ENCODE measurements at places on chromosomes 6 and 20.

DNA sequence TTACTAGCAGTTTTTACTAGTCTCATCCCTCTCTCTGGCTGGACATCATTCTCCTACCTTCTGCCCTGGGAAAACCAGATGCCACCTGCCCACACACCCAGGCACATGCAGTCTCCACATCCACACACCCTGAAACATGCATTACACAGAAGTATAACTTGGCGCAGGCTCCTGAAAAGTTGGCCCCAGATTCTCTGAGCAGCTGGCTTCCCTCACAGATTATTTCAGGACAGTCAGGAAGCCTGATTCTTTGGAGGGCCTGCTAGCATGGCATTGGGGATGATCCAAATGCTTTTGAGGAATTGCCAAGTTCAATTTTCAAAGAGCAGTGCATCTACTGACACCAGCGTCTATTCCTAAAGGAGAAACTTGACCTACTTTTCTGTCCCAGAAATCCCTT is 27.8 kb upstream of the KIF16B start:
- H3K36me3 ChIP-seq, result no peaks in the 10 kb centered on the region
- H3K4me1 ChIP-seq, result no peaks in the 10 kb centered on the region
- peaks cover 12% of the 10 kb centered on the region for H3K27me3 ChIP-seq
- H3K4me3 ChIP-seq, result no peak overlapping the region
- no peak for DNase-seq

DNA sequence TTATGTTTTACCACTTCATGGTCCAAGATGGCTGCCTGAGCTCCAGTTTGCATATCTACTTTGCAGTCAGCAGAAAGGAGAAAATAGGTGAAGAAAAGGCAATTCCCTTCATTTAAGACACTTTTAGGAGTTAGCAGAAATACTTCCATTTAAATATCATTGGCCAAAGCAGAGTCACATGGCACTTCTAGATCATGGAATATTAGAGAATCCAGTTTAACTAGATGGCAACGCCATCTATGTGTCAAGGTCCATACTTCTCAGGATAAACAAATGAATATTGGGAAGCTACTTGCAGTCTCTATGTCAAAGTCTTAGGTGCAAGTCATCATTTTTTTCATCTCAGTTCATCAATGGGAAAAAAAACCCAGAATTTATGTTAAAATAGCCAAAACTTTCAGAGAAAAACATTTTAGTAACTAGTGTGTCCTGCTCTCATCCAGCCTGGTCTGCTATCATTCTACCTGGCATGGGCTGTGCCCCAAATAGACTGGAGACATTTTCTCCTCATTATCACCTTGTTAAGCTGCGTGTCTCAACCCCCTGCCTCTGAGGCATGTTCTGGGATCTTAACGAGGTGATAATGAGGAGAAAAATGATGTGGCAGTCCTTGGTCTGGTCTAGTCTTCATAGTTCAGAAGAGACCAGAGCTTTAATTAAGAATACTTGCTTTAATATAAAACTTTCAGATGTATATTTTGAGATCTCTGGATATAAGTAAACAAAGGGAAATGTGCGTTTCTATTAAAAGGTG is 227.3 kb downstream of the TBX18 start:
- no peak overlapping the region for H3K4me3 ChIP-seq
- H3K27me3 ChIP-seq, result peaks cover 11% of the 10 kb centered on the region

- DNase-seq, result peak; percentile 78
- no peaks in the 10 kb centered on the region for H3K27me3 ChIP-seq
- H3K36me3 ChIP-seq, result peaks cover 29% of the 10 kb centered on the region
- no peak overlapping the region for H3K4me3 ChIP-seq
- H3K4me1 ChIP-seq, result peaks cover 28% of the 10 kb centered on the region
Observed at GRCh38 chr6:27608916-27609883, 136.3 kb upstream of the ZNF184 start.

- no peak overlapping the region for H3K4me3 ChIP-seq
- no peaks in the 10 kb centered on the region for H3K27me3 ChIP-seq
- H3K27ac ChIP-seq, result no peak overlapping the region
- DNase-seq, result no peak
Observed at GRCh38 chr20:43567477-43567876, 8.7 kb downstream of the SGK2 start.

DNA sequence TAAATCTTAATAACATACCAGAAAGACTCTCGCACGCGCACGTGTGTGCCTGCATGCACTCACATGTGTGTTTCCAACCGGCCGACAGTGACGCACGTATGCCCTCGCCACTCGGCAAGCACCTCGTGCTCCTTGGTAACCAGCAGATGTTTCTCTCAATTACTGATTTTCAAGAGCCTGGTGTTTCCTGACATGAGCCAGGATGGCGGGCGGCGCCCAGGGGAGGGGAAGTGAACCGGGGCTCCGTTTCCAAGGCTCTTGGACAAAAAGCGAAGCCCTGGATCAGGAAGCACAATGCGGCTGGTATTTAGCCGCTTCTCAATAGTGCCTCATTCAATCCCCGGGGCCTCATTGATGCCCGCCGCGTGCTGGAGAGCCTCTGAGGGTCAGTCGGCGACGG is 37.7 kb downstream of the PMEPA1 start:
- H3K27me3 ChIP-seq, result no peaks in the 10 kb centered on the region
- no peak for DNase-seq
- peaks cover 100% of the 10 kb centered on the region for H3K36me3 ChIP-seq
- H3K4me1 ChIP-seq, result peaks cover 100% of the 10 kb centered on the region
- peak overlapping the region; percentile 97 for H3K27ac ChIP-seq
- H3K4me3 ChIP-seq, result no peak overlapping the region

- H3K4me1 ChIP-seq, result no peaks in the 10 kb centered on the region
- H3K36me3 ChIP-seq, result no peaks in the 10 kb centered on the region
- no peaks in the 10 kb centered on the region for H3K27me3 ChIP-seq
- DNase-seq, result no peak
- H3K27ac ChIP-seq, result no peak overlapping the region
Observed at GRCh38 chr6:13304580-13305260, 23.6 kb downstream of the TBC1D7 start.

DNA sequence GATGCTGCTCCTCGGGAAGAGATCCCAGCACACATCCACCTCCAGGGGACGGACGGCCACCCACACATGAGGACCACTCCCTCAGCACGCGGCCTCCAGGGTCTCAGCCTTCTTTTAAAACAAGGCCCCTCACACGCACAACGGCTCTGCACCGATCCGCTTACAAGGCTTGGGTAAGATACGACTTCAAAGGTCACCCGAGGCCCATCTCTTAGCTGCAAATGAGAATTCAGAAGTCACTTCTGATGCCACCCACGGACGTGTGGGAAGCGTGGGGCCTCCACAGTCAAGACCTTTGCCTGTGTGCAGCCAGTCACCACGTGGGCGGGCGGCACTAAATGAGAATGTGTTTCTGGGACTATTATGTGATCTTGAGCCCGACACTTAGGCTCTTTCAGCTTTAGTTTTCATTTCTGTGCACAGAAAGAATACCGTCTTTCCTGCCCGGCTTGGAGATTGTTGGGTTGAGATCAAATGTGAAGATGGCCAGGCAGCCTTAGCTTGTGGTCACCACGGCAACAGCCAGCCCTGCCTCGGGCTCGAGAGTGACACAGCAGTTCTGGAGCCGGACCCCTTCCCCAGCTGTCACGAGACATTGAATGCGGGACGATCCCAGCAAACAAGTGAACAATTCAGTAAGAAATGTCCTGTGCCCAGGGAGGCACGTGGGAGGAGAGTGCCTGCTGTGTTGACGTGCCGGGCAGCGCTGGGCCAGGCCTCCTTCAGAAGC is 91.6 kb downstream of the RAMACL start:
- no peak overlapping the region for H3K4me3 ChIP-seq
- H3K36me3 ChIP-seq, result peaks cover 22% of the 10 kb centered on the region
- H3K27me3 ChIP-seq, result no peaks in the 10 kb centered on the region
- H3K4me1 ChIP-seq, result peaks cover 25% of the 10 kb centered on the region
- no peak for DNase-seq

- no peak overlapping the region for H3K4me3 ChIP-seq
- H3K27me3 ChIP-seq, result peaks cover 38% of the 10 kb centered on the region
Observed at GRCh38 chr20:45735988-45736387, 13.8 kb downstream of the SPINT4 start.

DNA sequence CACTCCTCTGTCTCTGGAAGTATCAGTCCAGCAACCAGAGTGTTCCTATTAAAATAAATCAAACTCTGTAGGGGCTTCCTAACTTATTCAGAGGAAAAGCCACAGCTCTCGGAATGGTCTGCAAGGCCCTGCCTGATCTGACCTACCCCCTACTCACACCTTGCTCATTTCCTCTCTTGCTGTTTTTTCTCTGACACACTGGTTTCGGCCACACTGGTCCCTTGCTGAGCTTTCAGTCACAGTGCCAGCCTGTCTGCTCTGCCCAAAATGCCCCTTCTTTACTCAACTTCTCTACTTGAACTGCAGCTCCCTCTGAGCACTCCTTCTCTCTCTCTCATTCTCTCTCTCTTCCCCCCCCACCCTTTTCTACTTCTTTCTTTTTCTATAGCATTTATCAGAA is 430.2 kb downstream of the UTRN start:
- H3K36me3 ChIP-seq, result no peaks in the 10 kb centered on the region
- H3K27me3 ChIP-seq, result no peaks in the 10 kb centered on the region
- H3K4me1 ChIP-seq, result no peaks in the 10 kb centered on the region
- no peak for DNase-seq
- H3K27ac ChIP-seq, result no peak overlapping the region

DNA sequence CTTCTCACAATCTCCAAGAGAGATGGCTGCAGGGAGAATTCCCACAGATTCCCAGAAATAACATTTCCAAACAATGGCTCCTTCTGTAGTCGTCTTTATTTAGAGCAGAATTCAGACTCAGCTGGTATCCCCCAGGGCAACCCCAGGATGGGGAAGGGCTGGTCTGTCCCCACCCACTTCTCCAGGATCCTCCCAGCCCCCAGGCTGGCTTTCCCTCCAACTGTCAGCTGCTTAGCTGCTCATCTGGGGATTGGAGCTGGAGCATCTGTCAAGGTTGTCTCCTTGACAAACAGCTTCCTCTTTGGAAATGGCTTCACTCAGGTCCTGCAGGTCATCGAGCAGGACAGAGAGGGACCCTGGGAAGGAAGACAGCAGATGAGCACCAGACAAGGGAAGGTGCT is 3.5 kb upstream of the PSORS1C2 start:
- no peak overlapping the region for H3K4me3 ChIP-seq
- no peak for DNase-seq
- H3K4me1 ChIP-seq, result peaks cover 26% of the 10 kb centered on the region
- H3K27me3 ChIP-seq, result no peaks in the 10 kb centered on the region
- no peak overlapping the region for H3K27ac ChIP-seq

DNA sequence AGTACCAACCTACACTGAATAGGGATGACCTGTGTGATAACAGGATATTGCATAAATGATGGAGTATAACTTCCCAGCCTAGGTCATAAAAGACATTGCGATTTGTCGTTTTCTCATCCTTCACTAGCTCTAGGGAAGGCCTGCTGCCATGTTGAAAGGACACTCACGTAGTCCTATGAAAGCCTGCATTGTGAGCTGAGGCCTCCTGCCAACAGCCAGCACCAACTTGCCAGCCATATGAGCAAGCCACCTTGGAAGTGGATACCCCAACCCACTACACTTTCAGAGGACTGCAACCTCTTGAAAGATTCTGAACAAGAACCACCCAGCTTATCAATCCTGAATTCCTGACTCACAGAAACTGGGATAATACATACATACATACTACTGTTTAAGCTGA is 3.5 kb upstream of the PANK2 start:
- peaks cover 7% of the 10 kb centered on the region for H3K4me1 ChIP-seq
- DNase-seq, result no peak
- no peaks in the 10 kb centered on the region for H3K27me3 ChIP-seq
- H3K27ac ChIP-seq, result no peak overlapping the region

- DNase-seq, result peak; percentile 96
- peaks cover 50% of the 10 kb centered on the region for H3K27me3 ChIP-seq
- H3K4me3 ChIP-seq, result no peak within 1 kb of the TSS
- H3K4me1 ChIP-seq, result peaks cover 38% of the 10 kb centered on the region
- peaks cover 11% of the 10 kb centered on the region for H3K36me3 ChIP-seq
Observed at GRCh38 chr20:57560554-57561355, at the start of gene PCK1. Gene PCK1 (plus strand): TSS chr20:57561110. CDS start chr20:57561412, 302 bp downstream.

DNA sequence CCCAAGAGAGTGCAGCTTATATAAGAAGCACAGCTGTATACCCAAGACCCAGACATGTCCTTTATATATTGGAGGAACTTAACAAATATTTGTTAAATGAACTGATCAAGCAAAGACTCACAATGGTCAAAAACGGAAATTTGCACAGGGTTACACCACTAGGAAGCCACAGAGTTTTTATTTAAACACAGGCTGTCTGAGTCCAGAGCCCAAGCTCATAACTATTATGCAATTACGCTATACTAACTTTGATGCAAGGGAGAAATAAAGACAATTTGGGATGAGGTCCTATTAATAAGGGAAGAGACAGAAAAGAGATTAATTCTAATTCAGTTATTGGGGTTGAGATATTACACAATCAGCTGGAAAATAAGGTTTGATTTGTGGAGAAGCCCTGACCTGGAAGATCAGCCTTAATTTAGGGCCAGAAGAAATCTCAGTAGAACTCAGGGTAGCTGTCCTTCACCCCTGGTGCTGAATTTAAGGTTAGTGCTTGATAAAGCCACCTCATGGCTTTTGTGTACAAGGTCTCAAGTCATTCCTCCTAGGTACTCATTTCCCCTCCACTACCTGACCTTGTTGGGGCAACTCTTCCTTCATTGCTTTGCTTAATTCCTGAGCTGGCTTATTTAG is 10.5 kb upstream of the ZNF334 start:
- no peak overlapping the region for H3K27ac ChIP-seq
- peak; percentile 29 for DNase-seq
- no peaks in the 10 kb centered on the region for H3K4me1 ChIP-seq
- H3K4me3 ChIP-seq, result no peak overlapping the region

DNA sequence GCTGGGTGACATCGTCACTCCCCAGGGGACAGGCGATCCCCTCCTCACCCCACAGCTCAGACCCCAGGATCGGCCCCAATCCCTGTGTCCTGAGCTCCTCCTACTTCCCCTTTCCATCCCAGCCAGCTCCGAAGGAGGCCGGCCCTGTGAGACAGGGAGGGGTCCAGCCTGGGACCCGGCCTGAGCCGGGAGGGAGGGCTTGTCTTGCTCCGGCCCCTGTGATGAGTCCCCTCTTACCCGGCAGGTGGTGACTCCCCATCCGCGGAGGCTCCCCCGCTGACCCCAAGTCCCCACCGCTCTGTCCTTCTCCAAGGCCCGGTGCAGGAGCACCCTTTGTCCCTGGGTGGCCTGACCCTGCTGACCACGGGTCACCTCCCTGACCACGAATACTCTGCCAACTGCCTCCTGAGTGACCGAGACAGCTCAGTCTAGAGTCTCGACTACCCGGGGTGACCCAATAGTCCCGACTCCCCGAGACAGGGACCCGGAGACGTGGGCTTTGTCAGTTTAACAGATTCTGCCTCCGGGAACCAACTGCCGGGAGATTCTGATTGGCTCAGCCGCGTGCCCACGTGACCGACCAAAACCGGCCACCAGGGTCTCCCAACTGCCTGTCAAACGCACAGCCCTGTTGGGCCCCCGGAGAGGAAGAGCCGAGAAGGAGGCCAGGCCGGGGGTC is 187.4 kb upstream of the PROKR2 start:
- H3K4me3 ChIP-seq, result peak overlapping the region; percentile 37
- peaks cover 7% of the 10 kb centered on the region for H3K27me3 ChIP-seq
- DNase-seq, result peak; percentile 6
- no peaks in the 10 kb centered on the region for H3K4me1 ChIP-seq
- no peak overlapping the region for H3K27ac ChIP-seq
- no peaks in the 10 kb centered on the region for H3K36me3 ChIP-seq

GRCh38 chr6:744666-745353 is 51.9 kb upstream of the EXOC2 start:
- no peak for DNase-seq
- no peak overlapping the region for H3K27ac ChIP-seq
- H3K4me1 ChIP-seq, result no peaks in the 10 kb centered on the region
- H3K27me3 ChIP-seq, result no peaks in the 10 kb centered on the region

- no peak overlapping the region for H3K4me3 ChIP-seq
- no peak overlapping the region for H3K27ac ChIP-seq
- H3K4me1 ChIP-seq, result no peaks in the 10 kb centered on the region
- DNase-seq, result no peak
Observed at GRCh38 chr20:61516346-61517208, 264.5 kb downstream of the CDH4 start.

Measured in Calu3 (cell line).